ENCODE measurements at places on chromosomes 4 and X. TPM values are rescaled to one million over a fixed set of nuclear protein-coding genes. Genes with fewer than 3 reads are reported as not detected.

Gene SCML1
- 9.3 TPM for total RNA-seq

Gene TSPAN5
- total RNA-seq = 33.8 TPM

Gene IDUA
- total RNA-seq = 20.7 TPM

Gene CYTL1
- total RNA-seq = 0.52 TPM

Gene PPP2R2C
- total RNA-seq = 10.8 TPM

Gene PRDM5
- 15.7 TPM for total RNA-seq

Gene FGFR3
- 44.3 TPM for total RNA-seq

- DNase-seq = no peak
These were observed 267.4 kb downstream of the RAPGEF2 start for GRCh38 chr4:159370286-159370685.

- DNase-seq = no peak
These were observed at the start of gene VGLL1 for GRCh38 chrX:136531951-136532350. Gene VGLL1 (plus strand): TSS chrX:136532215. CDS start chrX:136536021, 3,806 bp downstream.

GRCh38 chr4:154622598-154622997 is 10.1 kb upstream of the FGG start:
- no peak for DNase-seq

GRCh38 chr4:175413561-175413960 is 398.5 kb downstream of the GPM6A start:
- DNase-seq = no peak

DNA sequence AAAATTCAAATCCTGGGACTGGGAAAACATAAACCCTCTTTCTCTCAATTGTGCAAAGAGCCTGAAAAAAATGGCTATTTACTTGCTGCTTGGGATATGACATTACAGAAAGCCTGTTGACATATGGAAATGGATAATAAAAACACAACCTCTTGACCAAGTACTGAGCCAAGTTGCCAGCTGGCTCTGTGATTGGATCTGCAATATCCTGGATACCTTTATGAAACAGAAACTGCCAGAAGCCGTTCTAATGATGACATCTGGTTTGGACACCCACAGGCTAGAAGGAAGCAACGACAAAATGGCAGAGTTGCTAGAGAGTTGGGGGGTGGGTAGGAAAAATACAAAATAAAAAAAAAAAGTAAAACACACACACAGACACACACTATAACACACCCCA is 481.4 kb downstream of the FAT4 start:
- DNase-seq = no peak

DNA sequence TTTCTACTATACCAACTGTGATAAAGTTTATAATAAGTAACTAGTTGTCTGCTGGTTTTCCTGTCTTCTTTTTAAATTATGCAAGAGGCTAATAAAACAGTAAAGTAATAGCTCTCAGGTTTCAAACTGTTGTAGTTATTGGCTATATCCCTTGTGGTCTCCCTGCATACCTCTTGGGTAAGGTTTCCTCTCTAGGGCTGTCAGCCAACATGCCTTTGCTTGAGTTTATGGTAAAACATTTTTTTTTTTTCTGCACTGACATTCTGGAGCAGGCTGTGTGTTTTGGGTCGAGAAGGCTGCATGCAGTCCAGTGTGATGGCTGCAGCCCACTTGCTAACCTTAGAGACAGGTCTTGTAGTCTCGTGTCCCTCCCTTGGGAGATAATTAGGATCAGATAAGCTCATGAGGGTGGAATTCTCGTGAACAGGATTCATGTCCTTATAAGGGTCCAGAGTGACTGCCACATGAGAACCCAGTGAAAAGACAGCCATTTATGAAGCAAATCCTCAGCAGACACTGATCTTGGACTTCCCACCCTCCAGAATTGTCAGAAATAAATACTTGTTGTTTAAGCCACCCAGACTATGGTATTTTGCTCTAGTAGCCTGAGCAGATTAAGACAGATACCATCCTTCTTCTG is 831.2 kb downstream of the CCSER1 start:
- DNase-seq = no peak

DNA sequence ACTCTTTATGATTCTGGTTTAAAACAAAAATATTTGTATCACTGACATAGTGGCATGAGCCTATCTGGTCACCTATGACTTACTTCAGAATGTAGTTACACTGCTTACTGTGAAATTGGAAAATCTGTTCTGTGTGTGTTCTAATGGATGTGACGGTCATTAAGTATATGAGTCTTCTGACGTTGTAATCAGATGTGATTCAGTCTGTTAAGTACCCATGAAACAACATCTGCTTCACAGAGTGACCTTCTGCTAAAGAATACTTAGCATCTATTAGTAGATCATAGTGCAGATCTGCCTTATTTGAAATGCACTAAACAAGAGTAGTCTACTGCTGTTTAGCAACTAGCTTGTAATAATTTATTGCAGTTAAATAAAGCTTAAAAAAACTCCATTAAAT is 317.1 kb downstream of the DCTD start:
- DNase-seq = no peak

- DNase-seq = no peak
These were observed 74.9 kb upstream of the PCDH19 start for GRCh38 chrX:100484971-100485370.

GRCh38 chr4:112975567-112976355 is 73.7 kb upstream of the ANK2 start:
- no peak for DNase-seq

DNA sequence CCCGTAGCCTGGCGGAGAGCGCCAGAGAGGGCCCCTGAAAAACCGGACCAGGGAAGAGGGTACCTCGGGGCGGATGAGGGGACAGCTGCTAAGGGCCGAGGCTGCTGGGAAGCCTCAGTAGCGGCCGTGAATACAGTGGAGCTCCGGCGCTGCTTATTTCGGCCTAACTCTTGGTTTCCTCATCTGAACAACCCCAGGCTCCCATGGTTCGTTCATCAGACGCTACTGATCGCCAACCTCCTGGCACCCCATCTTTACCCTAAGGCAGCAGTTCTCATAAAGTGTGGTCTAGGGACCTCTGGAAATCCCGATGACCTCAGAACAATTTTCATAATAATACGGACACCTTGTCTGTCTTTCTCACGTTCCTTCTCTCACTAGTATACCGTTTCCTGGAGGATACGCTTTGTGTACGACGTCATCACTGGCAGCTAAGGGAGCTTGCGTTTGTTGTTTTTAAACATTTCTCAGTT is 645 bp upstream of the RAB28 start:
- DNase-seq = no peak

- DNase-seq = no peak
These were observed 11.0 kb downstream of the PKD2 start for GRCh38 chr4:88018466-88018865.

- DNase-seq = no peak
These were observed 29.3 kb downstream of the RGS12 start for GRCh38 chr4:3322059-3322550.

DNA sequence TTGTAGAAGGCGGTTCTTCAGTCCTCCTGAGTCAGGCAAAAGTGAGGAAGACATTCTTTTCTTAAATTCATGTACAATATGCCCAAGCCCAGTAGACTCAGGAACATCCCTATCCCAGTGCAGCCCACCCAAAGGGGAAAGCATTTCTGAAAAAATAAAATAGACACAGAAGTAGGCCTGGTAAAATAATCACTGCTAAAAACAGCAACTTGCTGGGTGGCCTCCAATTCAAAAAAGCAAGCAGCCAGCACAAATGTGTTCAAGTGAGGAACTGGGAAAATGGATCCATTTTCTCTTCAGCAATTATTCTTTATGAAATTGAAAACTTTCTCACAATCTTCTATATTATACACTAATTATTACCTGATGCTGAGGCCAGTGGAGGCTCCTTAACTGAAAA is 165.4 kb downstream of the PCDH19 start:
- DNase-seq = no peak

DNA sequence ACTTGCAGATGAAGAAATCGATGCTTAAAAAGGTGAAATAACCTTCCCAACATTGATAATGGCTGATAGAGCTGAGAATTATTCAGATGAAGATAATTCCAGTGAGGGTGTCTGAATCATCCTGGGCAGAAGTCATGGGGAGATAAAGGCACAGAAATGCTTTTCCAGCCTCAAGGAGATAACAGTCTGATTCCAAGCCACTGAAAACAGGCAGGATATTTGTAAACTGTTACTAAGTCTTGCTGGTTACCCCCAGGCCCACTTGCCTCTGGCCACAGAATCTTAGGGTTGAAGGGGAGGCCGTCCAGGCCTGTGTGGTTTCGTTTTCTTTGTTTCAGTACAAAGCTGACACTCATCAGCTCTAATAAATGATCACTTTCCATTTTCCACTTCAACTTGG is 158.5 kb downstream of the SH3KBP1 start:
- no peak for DNase-seq

DNA sequence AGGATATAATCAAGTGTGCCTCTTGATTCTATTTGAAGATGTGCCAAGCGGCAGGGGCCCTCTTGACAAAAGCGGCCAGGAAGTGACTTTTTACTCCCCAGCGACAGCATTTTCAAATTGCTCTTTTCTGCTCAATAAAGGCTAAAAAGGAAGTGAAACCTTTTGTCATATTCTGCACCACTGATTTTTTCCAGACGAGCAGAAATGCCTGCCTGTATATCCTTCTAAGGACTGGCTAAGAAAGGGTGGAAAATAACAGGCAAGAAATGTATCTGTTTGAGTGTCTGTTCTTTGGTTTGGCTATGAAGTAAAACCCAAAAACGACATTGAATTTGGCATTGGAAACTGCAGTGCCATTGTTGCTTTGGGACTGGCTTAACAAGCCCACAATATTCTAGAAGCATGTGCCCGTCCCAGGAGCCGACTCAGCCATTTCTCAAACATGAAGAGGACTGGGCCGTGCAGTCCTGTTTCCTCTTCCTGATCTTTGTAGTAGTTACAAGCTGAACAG is 25.4 kb downstream of the TMSB4X start:
- DNase-seq = no peak

- no peak for DNase-seq
These were observed 9.0 kb downstream of the EIF1AX start for GRCh38 chrX:20132666-20133065.

DNA sequence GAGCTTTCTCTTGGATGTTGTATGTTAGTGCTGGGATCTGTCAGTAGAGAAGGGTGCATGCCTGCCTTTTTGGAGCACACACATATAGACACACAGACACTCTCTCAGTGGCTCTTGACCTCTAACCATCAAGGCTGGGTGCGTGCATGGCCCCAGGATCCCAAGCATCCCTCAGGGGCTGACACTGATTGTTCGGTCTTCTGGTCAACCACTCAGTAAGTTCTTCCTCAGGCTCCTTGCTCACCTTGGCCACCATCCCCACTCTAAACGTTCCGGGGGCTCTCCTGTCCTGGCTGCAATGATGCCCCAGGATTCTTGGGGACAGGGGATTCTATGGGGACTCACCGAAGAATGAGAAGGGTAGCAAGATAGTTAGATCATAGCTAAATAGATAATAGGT is 179.6 kb downstream of the SHOX start:
- no peak for DNase-seq

All from type B pancreatic cell (in vitro differentiated cells).